ENCODE measurements at places on chromosomes 2 and 18.

- DNase-seq = no peak
These were observed 531.2 kb downstream of the NYAP2 start for GRCh38 chr2:225930687-225931086.

- DNase-seq = no peak
These were observed 21.9 kb downstream of the SLC4A1AP start for GRCh38 chr2:27685577-27685976.

GRCh38 chr2:28367667-28368356 is 24.8 kb upstream of the FOSL2 start:
- DNase-seq = no peak

GRCh38 chr18:10274301-10274700 is 180.1 kb upstream of the APCDD1 start:
- no peak for DNase-seq

- DNase-seq = no peak
These were observed 20.0 kb upstream of the LANCL1 start for GRCh38 chr2:210496512-210496911.

DNA sequence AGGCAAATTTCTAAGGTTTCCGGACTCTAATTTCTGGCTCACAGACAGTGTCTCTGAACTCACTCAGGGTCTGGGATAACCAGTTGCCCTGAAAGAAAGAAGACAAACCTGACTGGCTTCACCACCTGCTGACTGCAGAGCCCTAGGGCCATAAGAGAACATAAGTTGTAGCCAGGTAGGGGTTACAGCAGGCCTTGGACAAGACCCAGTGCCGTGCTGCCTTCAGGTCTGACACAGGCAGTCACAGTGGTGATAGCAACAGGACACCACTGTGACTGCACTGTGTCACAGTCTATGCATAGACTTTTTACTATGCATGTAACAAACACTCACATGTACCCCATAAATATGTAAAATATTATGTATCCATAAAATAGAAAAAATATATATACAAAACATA is 508.5 kb downstream of the PID1 start:
- no peak for DNase-seq

DNA sequence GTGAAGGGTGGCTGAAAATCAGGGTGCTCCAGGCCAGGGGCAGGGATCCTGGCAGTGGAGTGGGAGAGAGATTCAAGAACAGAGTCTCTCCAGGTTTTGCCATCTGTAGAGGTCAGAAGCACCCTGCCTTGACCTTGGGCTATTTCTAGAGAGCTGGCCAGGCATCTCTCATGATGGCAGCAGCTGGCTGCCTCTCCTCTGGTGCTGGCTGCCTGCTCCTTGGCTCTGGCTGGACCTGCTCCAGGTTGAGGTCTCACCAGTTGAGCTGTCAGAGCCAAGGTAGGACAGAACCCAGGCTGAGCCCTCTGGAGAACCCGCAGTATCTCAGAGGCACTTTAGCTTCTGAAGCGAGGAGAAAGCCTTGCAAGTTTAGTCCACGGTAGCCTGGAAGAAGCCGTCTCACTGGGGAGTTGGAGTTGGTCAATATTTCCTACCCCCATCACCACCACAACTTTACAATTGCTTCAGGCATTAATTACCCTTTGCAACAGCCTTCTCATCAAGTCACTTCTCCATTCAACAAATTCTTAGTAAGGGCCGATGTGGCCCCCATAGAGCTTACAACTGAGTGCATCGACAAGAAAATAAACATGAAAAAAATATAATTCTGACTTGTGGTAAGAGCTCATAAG is 25.6 kb downstream of the GNLY start:
- DNase-seq = no peak

DNA sequence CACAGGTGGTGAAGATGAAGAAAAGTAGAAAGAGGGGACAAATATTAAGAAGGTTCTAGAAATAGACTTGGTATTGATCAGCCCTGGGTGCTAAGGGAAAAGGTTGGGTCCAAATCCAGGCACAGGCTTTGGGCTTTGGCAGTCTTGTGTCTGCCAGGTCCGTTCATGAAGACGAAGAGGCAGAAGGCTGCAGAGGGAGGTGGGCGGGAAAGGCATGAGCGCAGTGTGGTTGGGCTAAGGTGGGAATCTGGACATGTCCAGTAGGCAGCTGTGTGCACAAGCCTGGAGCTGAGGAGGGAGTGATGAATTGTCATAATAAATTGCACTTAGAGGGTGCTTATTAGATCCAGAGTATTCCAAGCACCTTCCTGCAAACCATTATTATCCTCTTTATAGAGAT is 105.7 kb upstream of the TEX51 start:
- no peak for DNase-seq

- no peak for DNase-seq
These were observed 69.3 kb downstream of the SOWAHC start for GRCh38 chr2:109683452-109683851.

GRCh38 chr2:46116553-46116991 is 180.6 kb upstream of the EPAS1 start:
- DNase-seq = no peak

GRCh38 chr18:23703057-23703986 is 14.1 kb downstream of the LAMA3 start:
- DNase-seq = no peak
